Peyer's patch (tissue), 4 donors: ENCODE measurements at places on chromosomes 7 and 10. TPM values are rescaled to one million over a fixed set of nuclear protein-coding genes. Genes with fewer than 3 reads are reported as not detected.

Gene TMEM273
- 16.2 TPM for total RNA-seq

Gene MRLN
- total RNA-seq = not detected

Gene CDHR1
- total RNA-seq = 87.0 TPM

Gene COL28A1
- 5.8 TPM for total RNA-seq

Gene IKZF1
- 34.0 TPM for total RNA-seq

Gene FAM25G
- not detected for total RNA-seq

Gene NUTM2D
- 9.3 TPM for total RNA-seq

Gene PNLIPRP3
- total RNA-seq = not detected

Gene ZNF248
- total RNA-seq = 11.6 TPM

Gene PRLHR
- total RNA-seq = not detected

DNA sequence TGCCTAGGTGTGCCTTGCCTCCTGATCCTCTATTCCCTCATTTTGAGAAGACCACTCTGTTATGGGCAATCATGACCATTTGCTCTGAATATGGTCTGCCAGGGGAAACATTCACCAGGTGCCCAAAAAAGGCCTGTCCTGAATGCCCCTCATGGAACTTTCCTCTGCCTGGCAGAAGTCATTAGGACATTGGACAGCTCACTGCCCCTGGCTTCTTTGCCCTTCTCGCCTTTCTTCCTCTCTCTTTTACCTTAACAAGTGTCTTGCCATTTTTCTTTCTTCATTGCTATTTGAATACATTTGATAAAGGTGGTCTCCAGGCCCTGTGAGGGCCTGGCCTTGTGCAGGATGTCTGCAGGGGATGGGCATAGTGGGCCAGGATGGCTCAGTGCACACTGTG lies 20.3 kb downstream of the MBL2 start:
- DNase-seq = no peak

DNA sequence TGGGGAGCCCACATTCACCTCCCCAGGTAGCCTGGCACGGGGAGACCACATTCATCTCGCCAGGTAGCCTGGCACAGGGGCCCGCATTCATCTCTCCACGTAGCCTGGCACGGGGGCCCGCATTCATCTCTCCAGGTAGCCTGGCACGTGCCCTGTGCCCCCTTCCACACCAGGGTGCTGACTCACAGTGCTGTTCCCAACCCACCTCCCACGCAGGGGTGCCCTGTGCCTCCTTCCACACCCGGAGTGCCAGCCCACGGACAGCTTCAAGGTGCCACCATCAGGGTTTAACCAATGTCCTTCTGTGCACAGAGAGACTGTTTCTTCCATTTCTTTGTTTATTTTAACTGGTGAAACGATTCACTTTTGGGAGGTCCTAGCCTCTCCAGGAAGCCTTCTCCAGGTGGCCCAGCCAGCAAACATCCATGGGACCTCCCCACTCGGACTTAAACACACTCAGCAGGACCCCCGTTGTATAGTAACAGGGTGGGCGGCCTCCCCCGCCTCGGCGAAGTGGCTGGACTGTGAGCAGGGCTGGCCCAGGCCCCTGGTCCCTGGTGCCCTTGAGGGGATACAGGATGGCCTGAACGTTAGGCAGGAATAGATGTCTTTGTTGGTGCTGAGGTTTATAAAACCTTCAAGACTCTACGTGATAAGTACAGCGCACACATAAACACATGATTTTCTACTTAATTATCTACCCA lies 41.1 kb upstream of the FOXL3 start:
- no peak for DNase-seq

DNA sequence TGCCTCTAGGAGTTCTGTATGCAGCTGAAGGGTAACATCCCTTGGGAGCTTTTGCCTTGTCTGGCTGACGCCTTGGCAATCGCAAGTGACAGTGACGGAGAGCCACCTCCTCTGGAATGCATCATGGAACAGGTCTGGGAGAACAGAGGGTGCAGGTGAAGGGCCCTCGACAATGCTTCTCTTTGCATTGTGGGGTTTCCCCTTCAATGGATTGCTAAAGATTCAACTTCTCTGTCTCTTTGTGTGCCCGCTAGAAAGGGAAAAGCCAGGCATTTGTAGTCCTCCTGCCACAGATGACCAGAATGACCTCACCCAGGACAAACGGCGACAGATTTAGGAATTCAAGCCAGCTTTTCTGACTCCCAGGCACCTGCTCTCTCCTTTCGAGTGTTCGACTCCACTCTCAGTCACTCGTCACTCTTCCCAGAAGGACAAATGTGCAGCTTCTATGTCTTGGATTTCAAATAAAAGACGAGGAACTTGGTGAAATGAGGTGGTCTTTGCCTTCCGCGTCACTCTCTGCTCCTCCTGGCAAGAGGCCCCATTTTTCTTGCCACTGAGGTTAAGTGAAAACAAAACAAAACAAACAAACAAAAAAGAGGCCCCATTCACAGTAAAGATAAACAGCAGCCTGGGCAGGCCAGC lies 26.1 kb downstream of the IL2RA start:
- no peak for DNase-seq

DNA sequence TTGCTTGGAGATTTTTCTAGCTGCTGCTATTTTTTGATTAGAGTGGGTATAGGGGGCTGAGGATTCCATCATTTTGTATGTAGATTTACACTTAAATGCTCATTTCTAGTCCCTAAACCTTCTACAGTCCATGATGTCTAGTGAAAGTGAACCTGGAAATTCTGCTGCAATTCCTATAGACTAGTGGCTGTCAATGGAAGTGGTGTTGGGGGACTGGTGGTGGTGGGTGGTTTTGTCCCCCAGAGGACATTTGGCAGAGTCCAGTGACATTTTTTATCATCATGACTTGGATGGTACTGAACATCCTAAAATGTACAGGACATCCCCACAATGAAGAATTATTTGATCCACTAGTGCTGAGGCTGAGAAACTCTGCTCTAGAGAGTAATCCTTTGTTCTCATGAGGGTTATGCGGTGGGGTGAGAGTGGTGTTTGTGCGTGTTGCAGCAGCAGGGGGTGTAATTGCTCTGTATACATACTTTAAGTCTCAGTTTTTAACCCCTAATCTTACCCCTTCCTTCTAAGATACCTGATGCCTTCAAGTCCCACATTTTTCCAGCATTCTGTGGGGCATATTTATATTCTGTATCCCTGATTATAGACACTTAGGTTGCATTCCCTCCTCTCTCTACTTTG lies 35.0 kb downstream of the KIF11 start:
- no peak for DNase-seq

- no peak for DNase-seq
Measured at GRCh38 chr10:93006435-93007039, 54.1 kb upstream of the CYP26C1 start.

- DNase-seq = no peak
Measured at GRCh38 chr10:12098966-12099365, 30.2 kb downstream of the DHTKD1 start.

DNA sequence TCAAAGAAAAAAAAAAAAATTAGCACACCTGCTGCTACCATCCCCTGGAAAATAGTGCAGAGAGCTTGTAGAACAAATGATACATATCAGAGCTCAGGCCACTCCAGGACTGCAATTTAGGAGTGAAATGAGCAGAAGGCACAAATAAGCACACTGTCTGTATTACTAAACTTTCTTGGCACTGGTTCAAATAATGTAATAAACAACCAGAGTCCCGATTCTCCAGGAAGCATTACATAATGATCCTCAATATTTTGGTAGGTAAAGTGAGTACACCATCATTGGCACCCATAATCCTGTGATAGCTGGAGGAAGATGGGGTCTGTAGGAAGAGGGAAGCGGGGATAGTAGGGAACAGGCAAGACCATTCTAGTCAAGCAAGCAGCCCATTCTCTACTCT lies 74.3 kb downstream of the SVOPL start:
- DNase-seq = no peak

GRCh38 chr10:89904755-89905154 lies 203.4 kb downstream of the KIF20B start:
- no peak for DNase-seq

DNA sequence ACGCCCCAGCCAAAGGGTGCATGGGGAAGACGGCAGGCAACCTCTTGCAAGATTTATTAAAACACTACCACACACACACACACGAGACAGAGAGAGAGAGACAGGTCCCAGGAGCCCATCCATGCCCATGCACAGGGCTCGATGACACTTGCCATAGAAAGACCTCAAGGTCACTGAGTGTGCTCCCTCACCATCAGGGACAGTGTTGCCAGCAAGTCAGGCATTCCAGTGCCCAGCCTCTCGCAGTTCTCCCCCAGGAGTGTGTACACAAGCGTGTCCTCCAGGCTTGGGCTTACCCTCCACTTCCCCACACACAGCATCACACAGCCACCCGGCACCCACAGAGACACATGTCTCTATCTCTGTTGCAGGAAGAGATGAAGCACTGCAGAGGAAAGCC lies 46.8 kb upstream of the SLF2 start:
- DNase-seq = no peak

GRCh38 chr10:133199992-133200611 lies 29.9 kb upstream of the UTF1 start:
- no peak for DNase-seq

DNA sequence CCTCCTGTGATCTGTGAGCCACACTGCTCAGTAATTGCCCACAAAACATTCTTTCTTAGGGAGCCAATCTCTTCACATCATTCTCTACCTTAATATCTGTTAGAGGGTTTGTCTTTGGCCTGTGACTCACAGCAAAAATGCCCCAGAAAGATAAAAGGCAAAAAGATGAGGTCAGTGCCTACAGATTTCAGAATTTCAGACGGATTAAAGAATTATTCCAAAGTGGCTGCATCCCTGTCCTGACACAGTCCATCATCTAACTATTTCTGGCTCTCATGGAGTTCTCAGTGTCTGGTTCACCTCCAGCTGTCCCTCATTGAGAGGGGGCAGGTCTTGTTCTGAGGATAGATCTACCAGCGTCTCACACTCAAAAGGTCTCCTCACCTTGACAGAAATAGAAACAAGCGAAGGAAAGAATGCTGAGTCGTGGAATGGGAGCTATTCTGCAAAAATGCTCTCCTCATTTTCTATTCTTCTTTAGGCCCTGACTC lies 138.5 kb upstream of the AOAH start:
- DNase-seq = no peak

GRCh38 chr7:34091321-34091917 lies 186.1 kb downstream of the BMPER start:
- no peak for DNase-seq

GRCh38 chr10:5743736-5744135 lies 59.1 kb downstream of the TASOR2 start:
- DNase-seq = no peak

DNA sequence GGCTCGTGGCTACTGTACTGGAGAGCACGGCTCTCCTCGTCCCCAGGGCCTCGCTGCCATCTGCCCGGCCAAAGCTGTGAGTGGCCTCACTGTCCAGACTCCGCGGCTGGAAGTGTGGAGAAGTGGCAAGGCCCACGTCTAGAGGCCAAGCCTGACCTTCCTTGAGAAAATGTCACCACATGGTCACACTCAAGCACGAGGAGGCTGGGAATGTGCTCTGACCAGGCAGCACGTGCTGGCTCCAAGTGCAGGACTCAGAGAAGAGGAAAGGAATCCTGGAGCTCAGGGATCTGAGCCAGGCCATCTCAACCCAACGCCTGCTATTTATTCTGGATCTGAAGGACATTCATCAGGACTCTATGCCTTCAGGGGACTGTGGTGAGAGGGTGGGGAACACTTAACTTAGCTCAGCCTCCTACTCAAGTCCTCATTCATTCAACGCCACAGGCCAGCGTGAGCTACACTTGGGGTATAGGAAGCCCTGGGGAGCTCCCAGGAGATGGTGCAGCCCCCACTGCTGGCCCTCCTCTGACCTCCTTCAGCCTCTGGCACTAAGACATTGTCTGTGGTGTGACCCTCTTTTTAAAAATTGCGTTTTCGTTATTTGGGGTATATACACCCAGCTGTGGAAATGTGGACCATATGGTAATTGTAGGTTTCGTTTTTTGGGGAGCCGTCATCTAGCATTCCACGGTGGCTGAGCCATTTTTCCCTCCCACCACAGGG lies 29.0 kb downstream of the EN2 start:
- DNase-seq = no peak

- DNase-seq = no peak
Measured at GRCh38 chr7:38798552-38799267, 110.3 kb downstream of the VPS41 start.

GRCh38 chr7:106347229-106347833 lies 62.5 kb upstream of the NAMPT start:
- no peak for DNase-seq

- DNase-seq = no peak
Measured at GRCh38 chr7:44391746-44392617, 66.6 kb upstream of the CAMK2B start.

GRCh38 chr10:10804998-10805740 lies 212.5 kb upstream of the CELF2 start:
- no peak for DNase-seq

DNA sequence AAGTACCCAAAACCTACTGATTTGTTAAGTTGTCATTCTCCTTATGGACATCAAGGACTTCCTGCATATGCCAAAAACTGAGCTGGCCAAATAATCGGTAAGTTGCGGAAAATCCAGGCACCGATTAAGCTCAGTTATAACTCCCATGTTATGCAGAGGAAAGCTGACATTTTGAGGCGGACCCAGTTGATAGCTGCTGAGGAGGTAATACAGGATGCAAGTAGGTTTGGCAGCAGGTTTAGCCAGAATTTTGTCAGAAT lies 725.1 kb upstream of the GALNT17 start:
- no peak for DNase-seq

DNA sequence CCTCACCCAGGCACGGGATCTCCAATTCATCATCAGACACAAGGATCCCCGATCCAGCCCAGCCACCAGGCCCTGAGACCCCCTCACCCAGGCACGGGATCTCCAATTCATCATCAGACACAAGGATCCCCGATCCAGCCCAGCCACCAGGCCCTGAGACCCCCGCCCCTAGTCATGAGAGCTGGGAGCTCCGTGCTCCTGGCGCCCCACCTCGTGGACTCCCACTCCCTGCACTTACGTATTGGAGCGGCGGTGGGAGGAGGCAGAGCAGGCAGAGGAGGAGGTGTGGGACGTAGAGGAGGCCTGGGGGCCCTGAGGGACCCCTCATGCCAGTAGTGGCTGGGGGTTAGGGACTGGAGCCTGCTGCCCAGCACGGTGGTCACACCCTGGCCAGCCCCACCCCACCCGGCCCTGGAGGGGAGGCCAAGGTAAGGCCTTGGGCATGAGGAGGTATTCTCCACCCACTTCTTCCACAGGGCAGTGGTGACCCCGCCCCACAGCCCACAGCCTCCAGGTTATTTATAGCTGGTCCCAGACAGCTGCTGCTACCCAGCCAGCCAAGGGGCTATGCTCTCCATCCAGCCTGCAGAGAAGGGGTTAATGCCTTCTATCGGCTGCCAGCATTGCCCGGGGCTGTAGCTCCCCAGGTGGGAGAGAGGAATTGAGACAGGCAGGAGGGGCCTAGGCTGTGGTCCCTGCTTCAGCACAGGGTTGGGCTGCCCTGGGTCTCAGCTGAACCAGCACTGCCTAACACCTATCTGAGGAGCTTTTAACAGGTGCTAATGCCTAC lies 17.6 kb upstream of the CRHR2 start:
- peak; percentile 39 for DNase-seq

DNA sequence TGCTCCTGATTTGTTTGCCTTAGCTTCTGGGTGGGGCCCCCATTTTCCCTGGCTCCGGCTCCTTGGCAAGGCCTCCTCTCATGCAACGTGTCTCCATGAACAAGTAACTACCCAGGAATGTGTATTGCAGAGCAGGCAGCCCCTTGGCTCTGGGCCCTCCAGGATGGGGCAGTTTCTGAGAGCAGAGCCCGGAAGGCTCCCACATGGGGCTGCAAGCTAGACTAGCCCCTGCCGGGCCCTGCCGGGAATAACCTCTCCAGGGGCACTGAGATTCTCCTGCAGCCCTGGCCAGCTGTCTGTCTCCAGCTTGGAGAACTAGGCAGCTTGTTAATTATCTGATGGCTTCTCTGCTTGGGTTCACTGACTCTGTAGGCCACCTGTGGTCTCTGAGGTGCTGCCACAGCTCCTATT lies 184.0 kb upstream of the INHBA start:
- no peak for DNase-seq
